ENCODE measurements at places on chromosomes 16 and 17.

GRCh38 chr17:10871914-10872313 is 34.0 kb upstream of the PIRT start:
- no peak for DNase-seq

DNA sequence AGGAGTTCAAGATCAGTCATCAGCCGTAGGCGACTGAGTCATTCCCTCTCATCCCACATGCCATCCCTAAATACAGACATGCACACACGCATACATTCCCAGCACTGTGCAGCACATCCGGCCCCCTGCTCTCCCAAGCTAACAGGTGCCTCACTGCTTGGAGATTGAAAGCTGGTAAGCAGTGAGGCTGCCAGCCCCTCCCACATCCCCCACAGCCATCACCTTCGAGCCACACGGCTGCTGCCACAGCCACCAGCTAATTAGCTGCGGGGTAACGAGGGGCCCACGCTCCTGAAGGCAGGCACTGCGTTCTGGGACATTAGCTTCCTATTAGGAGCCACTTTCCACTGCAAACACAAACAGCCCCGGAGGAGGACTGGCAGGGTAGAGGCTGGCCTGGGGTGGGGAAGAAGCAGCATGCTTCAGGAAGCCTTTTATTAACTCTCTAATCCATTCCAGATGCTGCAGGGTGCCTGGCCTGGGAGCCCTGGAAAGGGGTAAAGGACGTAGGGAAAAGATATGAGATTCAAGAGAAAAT is 179.6 kb downstream of the CCT6B start:
- DNase-seq: no peak

- DNase-seq: peak; percentile 89
These were observed 8.2 kb downstream of the SLC6A2 start for GRCh38 chr16:55663765-55664677.

DNA sequence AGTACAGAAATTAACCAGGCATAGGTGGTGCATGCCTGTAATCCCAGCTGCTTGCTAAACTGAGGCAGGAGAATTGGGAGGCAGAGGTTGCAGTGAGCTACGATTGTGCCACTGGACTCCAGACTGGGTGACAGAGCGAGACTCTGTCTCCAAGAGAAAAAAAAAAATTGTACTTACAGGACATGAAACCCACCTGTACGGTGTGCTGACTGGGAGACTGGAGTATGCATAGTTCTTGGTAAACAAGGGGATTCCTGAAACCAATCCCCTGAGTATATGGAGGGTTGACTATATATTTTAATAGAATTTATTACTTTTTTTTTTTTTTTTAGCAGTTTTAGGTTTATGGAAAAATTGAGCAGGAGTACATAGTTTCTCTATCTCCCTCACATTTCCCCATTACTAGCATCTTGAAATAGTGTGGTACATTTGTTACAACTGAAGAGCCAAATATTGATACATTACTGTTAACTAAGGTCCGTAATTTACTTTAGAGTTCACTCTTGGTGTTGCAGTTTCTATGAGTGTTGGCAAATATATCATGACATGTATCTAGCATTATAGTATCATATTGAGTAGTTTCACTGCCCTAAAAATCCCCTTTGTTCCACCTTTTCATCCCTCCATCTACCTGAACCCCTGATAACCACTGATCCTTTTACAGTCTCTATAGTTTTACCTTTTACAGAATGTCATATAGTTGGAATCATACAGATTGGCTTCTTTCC is 19.3 kb downstream of the TENT4B start:
- DNase-seq: no peak

DNA sequence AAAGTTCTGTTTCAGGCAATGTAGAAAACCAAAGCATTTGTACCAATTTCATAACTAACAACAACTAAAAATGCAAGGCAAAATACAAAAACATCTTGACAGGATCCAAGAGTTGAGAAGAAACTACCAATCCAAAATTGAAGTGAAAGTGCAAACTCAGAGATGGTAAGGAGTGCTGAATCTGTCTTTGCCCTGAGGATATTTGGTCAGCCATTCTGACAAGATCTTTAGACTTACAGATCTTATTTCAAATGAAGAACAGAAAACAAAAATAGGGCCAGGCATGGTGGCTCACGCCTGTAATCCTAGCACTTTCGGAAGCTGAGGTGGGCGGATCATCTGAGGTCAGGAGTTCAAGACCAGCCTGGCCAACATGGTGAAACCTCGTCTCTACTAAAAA is 412.8 kb downstream of the ZFHX3 start:
- no peak for DNase-seq

Data from foreskin keratinocyte (primary cell).